ENCODE measurements at places on chromosomes 2 and 18.

DNA sequence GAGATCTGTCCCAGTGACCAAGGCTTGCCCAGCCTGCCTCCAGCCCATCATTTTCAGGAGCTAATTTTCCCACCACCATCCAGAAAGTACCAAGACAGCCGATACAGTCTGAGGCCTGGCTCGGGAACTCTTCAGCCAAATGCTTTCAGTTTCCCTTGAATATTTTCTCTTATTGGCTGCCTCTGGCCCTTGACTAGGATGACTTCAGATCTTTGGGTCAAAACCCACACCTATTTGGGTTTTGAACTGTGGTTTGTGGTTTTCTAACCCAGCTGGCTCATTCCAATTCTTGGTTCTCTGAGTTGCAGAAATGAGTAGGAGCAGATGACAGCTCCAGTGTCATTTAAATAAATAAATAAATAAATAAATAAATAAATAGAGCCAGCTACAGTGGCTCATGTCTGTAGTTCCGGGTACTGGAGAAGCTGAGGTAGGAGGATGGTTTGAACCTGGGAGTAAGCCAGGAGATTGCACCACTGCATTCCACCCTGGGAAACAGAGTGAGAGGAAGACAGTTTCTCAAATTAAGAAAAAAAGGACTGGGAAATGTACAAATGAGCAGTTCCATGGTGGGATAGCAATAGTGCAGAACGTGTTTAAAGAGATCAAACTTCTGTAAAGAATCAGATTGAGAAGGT, 465.0 kb upstream of the SOX11 start:
- no peak for DNase-seq

- no peak for DNase-seq
These were observed 771.5 kb downstream of the GALR1 start for GRCh38 chr18:78021196-78021595.

DNA sequence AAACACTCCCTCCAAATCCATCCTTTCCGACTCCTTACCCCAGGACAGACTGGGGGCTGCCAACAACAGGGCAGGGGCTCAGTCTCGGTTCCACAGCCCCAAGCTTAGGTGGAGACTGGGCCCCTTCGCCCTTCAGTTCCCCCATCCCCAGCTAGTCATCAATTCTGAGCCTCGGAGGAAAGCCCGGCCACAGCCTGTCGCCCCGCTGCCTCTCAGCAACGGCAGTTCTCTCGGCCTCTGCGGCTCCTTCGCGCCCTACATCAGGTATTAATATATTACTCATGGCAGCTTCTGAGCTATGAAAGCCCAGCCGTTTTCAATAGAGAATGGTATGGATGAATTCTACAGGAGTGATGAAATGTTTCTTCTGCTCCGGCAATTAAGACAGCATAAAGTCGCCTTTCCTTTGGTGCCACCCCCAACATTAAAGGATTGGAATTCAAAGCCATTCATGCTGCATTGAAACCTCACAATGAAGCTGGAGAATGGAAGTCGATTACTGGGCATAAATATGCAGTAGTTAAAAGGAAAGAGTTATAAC, 2.8 kb downstream of the HDAC4 start:
- DNase-seq, result no peak

- no peak for DNase-seq
These were observed 53.8 kb downstream of the COL6A3 start for GRCh38 chr2:237359894-237360780.

DNA sequence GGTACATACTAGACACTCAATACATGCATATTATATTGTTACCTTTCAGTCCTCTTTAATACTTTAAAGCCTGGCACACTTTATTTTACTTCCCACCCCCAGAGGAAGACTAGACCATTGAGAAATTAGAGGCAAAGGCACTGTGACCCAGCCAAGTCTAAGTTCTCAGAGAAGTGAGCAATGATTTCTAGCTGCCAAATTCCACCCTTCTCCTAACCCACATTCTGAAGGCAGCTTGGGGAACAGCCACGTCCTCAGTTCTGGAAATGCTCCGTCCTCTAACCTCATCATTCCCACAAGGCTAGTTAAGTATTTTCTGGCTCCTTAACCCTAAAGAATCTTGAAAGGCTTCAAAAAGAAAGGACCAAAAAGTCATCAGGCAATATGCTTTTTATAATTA, 86.6 kb downstream of the COL5A2 start:
- DNase-seq, result no peak

DNA sequence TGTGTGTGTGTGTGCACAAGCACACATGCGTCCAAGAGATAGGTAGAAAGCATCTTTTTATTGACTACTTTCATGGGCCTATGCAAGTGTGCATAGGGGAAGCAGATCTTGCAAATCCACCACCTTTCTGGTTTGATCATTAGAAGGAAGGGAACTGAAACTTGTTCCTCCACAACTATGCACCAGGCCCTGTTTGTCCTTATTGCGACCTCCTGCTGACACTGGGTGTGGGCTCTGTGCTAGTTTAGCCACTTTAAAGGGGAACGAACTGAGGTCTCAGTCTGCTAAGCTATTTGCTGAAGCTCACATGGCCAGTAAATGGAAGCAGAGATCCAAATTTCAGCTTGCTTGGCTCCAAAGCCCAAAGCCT, 32.1 kb upstream of the INSIG2 start:
- DNase-seq, result no peak

- no peak for DNase-seq
These were observed 234.4 kb upstream of the PXDN start for GRCh38 chr2:1978706-1979105.

DNA sequence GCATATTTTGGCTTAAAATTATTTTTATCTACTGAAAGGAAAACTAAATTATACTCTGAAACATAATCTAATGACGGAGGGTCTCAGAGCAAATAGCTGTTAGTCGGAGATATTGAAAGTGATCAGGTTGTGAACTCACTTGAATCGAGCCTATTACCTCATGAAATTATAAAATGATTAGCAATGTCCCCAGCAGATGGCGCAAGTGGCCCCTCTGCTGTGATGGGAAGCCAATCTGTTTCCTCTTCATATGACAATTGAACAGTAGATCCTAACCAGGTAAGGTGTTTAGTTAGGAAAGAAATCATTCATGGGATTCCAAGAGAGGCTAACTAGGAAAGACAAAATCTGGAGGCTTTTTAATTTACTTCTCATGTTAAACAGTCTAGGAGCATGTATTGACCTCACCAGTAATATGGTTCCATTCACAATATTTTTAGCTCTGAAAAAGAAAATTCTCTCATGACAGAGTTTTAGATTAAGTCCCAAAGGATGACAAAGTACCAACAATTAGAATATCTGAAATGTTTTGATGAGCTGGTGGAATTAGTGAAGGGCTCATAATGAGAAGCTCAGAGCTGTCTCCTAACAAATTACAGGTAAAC, 29.9 kb upstream of the MPPE1 start:
- DNase-seq, result peak; percentile 53

DNA sequence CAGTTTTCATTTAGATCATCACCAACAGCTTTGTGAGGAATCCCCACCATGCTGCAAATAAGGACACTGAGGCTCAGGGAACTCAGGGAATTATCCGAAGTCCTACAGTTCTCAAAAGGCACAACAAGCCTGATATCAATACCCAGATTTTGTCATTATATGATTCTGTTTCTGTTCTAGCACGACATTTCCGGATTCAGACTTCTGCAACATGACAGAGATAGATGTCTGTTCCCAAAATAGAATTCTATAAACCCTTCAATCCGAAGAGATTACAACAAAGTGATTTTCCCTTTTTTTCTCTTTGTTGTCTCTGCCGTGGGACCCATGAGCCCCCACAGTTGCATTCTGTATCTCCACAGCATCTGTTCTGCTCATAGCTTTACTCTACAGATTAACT, 72.0 kb downstream of the DOCK10 start:
- no peak for DNase-seq

GRCh38 chr18:76422838-76423237, 72.2 kb downstream of the ZNF516 start:
- no peak for DNase-seq

DNA sequence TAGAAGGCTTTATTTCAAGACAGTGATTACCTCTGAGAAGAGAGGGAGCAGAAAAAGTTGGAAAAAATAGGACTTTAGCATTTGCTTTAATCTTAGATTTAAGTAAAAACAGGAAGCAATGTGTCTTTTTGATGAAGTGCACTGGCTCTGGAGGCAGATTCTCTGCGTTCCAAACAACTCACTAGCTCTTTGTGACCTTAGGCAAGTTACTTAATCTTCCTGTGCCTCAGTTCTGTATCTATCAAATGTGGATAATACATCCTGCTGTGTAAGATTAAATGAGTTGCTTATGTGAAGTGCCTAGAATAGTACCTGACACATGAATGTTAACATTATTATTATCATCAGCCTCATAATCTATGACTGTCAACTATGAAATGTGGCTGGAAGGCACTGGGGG, 42.3 kb downstream of the RPRD1A start:
- DNase-seq, result no peak

DNA sequence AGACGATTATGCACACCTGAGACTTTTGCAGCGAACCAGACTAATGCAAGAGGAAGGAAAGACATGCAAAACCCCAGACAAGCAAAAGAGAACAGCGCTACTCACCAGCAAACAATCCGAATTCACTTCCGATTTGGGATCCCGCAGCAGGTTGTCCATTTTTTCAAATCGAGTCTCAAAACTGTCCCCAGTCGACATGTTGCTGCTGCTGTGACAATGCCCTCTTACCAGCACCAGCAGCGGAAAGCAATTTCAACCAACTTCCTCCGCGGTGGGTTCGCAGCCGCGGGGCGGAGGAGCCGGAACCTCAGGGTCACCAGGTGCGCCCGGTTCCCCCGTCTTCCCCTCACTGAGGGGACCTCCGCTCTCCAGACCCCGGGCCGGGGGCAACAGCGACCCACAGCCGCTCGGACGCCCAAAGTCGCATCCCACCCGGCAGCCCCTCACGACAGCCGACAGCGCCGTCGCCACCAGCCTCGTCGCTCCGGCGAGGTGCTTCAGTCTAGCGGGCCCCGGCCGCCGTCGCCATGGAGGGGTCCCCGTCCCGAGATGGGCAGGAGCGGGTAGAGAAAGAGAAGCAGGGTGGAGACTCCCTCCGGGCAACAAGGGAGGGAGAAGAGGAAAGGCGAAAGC, 784 bp downstream of the ROCK1 start:
- peak; percentile 32 for DNase-seq

GRCh38 chr2:129504646-129505045, 474.8 kb upstream of the RAB6C start:
- DNase-seq, result no peak

DNA sequence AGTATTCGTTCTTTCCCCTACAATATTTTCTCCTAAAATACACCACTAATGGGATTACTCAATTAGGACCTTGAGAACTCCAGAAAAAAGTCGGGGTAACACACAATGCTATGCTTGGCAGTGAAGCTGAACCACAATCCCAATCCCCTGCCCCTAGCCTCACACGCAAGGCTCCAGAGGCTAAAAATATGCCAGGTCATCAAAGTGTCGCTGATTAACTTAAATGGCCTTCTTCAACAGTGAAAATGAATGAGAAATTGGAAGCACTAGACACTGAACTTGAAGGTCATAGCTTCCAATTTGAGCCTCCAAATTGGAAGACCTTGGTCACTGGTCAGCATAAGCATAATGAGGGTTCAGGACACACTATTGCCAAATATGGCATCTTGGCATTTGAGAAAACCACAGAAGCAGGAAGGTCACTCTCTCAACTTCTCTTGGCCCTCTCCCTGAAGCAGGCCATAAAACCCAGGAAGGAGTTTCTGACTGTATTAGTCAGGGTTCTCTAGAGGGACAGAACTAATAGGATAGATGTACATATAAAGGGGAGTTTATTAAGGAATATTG, 86.0 kb upstream of the SATB2 start:
- DNase-seq, result no peak

- DNase-seq, result no peak
These were observed 60.8 kb downstream of the CHRNA1 start for GRCh38 chr2:174703430-174703829.

DNA sequence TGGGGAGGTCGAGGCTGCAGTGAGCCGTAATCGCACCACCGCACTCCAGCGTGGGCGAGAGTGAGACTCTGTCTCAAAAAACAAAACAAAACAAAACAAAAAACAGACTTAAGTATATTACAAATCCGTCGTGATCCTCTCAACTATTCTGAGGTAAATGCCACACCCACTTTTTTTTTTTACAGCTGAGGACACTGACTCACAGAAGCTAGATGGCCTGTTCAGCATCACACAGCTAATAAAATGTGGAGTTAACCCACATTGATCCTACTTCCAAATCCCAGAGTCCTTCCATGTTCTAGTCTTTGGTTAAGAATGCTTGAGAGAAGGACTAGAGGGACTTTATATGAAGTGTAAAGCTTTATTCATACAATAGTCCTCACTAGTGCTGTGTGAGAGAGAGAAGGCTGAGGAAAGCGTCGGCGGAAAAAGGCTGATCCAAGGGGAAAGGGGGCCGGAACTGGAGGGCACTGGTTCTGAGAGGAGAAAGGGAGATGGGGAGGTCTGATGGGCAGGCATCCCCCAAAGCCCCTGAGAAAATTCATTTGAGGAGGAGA, 627 bp downstream of the RNF25 start:
- DNase-seq, result no peak

DNA sequence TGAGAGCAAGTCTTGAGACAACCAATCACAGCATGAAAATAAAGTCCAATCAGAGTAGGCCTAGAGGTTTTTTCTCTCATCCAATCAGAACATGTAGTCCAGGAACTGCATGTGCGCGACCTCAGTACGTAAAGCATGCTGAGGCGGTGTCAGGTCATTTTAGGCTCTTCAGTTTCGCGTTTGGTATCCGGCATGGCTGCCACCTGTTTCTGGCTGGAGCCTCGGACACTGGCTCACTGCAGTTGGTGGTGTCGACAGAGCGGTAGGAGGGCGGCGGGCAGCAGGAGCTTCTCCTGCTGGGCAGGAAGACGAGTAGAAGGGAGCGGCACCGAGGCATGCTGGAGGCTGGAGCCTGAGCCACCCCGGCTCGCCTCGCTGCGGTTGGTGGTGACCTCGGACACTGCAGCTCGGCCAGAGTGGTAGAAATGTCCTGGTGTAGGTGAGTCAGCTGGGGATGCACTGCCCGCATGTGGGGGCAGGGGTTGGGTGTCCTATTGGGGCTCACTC, 15.8 kb downstream of the CCDC74A start:
- no peak for DNase-seq

- no peak for DNase-seq
These were observed 35.2 kb downstream of the ZNF516 start for GRCh38 chr18:76459687-76460350.

- DNase-seq, result no peak
These were observed 11.2 kb downstream of the GAREM2 start for GRCh38 chr2:26184121-26184520.

DNA sequence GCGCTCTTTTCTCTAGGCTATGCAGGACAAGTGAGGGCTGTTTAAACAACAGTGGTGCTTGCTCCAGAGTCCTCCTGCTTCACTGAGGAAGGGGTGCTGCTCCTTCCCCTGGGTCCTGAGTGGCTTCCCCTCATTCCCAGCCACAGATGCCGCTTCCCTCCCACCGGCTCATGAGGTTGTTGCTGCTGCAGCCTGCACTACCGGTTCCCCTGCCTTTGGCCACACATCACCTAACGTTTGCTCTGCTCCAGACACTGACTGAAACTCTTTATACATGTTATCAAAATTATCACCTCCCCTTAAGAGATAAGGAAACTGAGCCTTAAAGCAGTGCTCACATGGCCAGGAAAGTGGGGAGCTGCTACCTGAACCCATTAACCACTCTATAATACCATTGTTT, 130.8 kb upstream of the LGALSL start:
- DNase-seq, result no peak
